ENCODE measurements at places on chromosomes 3 and 15. TPM values are rescaled to one million over a fixed set of nuclear protein-coding genes. Genes with fewer than 3 reads are reported as not detected.

Gene CFAP92
- total RNA-seq, result 2.5 TPM

Gene RAF1
- total RNA-seq, result 157 TPM

Gene POC1A
- 0.92 TPM for total RNA-seq

Gene CPNE4
- not detected for total RNA-seq

Gene STAG1
- total RNA-seq, result 68.8 TPM

Gene GABRR3
- not detected for total RNA-seq

Gene STT3B
- total RNA-seq, result 111 TPM

Gene SNURF
- total RNA-seq, result 42.9 TPM

Gene ZNF445
- 9.2 TPM for total RNA-seq

Gene CEP152
- 7.5 TPM for total RNA-seq

Gene C3orf70
- total RNA-seq, result 1.6 TPM

Gene PPM1L
- 52.5 TPM for total RNA-seq

Gene WNT5A
- 10.5 TPM for total RNA-seq

Gene IL5RA
- total RNA-seq, result not detected

Gene ZIC4
- not detected for total RNA-seq

Gene ARMC8
- 91.8 TPM for total RNA-seq
